ENCODE measurements at places on chromosomes 11 and 22.

DNA sequence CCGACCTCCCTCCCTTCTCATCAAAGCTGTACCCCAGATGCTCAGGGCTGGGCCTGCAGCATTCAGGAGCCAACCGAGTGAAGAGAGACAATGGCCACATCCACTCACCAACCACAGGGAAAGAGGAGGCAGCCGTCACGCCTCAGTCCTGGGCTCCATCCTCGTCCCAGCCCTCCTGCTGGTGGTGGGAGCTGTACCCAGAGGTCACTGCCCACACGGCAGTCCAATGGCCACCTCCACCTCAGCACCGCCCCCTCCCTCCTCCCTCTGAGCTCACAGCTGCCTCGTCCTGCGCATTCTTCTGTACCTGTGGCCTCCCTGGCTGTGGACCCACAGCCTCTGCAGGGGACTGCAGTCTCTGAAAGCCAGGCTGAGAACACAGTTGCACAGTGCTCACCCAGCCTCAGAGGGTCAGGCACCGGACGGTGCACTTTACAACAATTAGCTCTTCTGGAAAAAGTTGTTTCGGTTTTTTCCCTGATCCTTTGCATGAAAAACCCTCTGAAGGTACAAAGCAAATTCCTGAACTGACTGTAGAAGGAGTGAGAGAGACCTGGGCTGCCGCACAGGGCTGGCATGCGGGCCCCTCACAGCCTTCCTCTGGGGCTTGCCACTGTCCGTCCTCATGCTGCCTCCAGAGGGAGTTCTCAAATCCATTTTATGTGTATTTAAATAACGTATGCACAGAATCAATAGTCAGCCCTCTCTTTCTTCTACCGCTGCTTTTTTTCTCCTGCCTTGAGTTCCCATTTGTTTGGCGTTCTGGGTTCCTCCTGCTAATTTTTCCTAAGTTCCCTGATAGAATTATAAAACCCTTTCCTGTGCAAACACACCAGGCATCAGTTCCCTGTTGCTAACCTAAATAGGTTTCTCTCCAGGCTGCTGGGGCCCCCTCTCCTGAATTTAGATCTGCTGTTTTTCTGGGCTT lies 52.7 kb downstream of the PHF21B start:
- DNase-seq: peak; percentile 1

DNA sequence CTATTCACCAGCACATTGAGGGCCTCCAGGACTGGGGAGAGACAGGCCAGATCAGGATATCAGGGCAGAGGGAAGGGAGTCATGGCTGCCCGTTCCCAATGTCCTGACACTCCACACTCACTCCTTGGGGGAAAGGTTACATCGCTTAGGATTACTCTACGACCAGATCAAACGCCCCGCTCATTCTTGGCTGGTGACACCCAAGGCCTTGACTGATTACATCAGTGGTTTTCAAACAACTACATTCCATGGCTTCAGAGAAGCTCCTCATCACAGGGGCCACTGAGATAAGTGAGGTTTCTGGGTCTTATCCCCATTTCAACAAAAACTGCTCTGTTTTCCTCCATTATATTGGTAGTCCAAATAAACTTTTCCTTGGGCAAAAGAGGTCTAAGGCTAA lies 15.0 kb downstream of the UBE2L6 start:
- DNase-seq: no peak

GRCh38 chr22:45891471-45891995 lies 85.4 kb downstream of the WNT7B start:
- DNase-seq: no peak

GRCh38 chr11:19869466-19869865 lies 156.8 kb downstream of the NAV2 start:
- no peak for DNase-seq

GRCh38 chr11:130890039-130890745 lies 26.1 kb downstream of the SNX19 start:
- DNase-seq: peak; percentile 63

- no peak for DNase-seq
Observed at GRCh38 chr11:32400196-32400595, 35.1 kb downstream of the WT1 start.
